ENCODE measurements at places on chromosomes 7 and 10.

DNA sequence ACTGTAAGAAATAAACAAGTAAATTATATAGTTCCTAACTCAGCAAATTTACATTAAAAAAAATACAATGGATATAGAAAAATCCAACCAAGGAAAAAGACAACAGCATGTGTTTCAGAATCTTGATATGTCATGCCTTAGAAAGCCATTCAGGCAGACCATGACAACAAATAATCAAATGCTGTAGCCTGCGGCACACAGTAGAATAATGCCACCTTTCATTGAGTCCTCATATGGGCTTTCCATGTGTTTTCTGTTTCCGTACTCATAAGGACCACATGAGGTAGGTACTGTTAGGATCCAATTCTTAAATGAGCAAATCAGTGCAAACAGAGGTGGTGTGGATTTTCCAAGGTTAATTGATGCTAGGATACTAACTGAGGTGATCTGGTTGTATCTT, 138.6 kb downstream of the CUBN start:
- DNase-seq = no peak

GRCh38 chr10:3950676-3951275, 165.8 kb upstream of the KLF6 start:
- no peak for DNase-seq

DNA sequence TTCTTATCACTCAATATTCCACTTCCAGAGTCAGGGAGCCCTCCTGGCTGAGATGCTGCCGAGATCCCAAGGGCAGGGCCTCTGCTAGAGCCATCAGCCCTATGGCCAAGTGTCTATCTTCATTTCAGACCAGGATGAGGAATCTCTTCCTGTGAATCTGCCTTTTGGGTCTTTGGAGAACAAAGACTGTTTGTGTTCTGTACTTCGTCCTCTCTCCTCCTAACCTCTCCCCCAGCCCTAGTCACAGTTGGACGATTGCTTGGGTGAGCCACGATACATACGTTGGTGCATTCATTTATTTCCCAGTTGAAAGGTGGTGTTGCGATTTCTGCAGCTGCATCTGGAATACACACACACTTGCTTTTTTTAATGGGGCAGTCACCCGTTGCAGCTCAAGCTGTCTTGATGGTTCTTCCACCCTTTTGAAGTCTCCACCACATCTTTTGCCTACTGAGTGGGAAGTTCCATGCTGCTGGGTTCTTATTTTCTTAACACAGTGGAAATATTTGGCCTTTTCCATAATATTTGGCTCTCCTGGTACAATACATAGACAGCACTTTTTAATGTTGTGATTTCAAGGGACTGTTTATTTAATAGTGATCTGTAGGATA, 26.7 kb downstream of the SH3PXD2A start:
- no peak for DNase-seq

GRCh38 chr10:29553544-29554250, 81.1 kb downstream of the SVIL start:
- peak; percentile 61 for DNase-seq

GRCh38 chr7:80637911-80638765, at the start of gene CD36:
Gene CD36, plus strand, starts transcription at chr7:80638642. Its CDS starts 8,099 bp downstream, at chr7:80646741.
- DNase-seq = no peak

- DNase-seq = no peak
Measured at GRCh38 chr7:31311552-31311951, 29.0 kb downstream of the NEUROD6 start.

DNA sequence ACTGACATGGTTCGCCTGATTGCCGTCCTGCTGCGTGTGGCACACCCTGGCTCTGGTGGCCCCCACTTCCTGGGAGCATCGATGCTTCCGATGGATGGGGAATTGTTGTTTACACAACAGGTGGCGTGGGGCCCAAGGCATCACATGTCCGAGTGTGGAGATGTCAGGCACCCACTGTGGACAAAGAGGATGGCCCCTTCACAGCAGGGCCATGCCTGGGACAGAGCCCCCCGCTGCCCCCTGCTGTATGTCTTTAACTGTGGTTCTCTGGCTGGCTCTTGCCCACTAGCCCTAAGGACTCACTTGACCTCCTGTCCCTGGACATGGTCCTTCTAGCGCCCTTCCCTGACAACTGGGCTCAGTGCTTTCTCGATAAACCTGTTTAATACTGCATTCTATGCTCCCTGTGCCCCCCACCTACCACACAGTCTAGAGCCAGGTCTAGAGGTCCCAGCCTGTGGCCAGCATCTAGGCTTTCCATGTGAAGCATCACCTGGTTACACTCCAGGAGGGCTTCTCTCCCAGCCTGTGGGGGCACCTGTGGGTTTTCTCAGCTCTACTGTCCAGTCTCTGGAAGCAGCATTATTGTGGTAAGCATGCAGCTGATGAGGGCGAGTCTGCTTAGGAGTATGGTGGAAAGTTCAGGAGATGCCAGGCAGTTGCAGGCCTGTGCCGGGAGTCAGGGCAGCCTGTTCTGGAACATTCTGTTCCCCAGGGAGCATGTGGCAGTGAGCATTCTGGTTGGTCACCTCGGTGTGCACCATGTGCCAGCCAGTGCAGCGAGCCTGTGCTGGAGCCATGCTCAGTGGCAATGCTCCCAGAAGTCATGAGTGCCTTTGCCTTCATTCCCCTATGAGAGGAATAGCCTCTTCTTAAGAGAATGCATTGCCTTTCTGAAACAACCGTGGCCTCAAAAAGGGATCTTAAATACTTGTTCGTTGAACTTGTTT, 10.4 kb downstream of the ADCY1 start:
- no peak for DNase-seq

DNA sequence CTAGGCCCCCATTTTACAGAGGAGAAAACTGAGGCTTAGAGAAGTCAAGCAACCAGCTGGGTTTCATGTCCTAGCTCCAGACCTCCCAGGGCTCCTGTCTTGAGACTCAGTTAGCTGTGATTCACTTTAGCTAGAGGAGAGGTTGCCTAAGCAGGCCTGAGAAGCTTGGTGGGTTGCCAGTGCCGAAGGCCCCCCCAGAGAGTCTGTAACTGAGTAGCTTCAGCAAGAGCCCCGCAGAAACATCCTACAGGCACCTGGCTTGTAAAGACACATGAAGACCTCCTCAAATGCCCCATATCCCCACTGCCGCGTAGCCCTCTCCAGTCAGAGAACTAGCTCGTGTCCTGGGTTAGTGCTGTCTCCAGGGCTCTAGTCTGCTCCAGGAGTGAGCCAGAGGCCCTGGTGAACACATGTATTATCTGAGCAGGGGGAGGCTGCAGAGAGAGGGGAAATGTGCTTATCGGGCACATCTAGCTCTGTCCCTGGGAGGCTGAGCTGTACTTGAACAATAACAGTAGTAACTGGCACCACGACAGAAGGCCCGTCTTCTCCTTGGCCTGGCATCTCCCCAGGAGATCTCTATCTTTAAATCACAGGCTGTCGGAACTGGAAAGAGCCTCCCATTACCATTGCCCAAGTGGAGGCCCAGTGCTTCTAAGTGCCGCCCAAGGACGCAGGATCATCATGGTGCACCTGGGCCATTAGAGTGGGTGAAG, 28.9 kb downstream of the UNC5B start:
- peak; percentile 79 for DNase-seq

DNA sequence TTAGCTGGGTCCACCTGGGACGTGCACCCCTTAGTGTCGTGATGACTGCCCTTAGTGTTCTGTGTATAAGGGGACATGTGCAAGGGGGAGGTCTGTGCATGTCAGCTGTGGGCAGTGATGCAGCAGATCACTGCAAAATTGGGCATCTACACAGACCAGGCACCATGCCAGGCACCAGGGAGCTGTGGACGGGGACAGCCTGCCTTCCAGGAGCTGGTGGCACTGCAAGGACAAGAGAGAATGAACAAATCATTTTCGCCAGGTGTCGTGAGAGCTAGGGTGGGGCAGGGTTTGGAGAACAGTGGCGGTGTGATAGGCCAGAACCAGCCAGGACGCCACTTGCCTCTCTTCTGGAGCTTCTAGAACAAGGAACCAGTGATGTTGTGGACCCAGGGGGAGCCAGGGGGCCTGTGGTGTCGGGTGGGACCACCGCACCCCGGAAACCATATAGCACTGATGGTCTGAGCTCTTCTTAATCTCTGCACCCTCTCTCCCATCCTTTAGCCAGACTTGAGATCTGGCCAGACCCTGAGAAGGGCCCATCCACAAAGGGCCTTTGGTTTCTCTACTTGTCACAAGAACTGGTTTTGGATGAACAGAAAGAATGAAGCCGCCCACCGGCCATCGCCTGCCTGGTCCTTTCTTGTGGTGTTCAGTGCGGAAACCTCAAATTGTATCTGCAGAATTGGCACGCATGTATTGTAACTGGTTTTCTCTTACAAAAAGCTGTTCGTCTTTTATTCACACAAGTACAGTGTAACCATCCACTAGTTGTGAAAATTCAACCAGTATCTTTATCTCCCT, 30.7 kb downstream of the PRF1 start:
- no peak for DNase-seq

- DNase-seq = peak; percentile 63
Measured at GRCh38 chr10:3906511-3907111, 121.6 kb upstream of the KLF6 start.
